ENCODE measurements at places on chromosomes 7 and 10.

GRCh38 chr10:119120413-119120867, 16.5 kb downstream of the DENND10 start:
- DNase-seq: peak; percentile 37

DNA sequence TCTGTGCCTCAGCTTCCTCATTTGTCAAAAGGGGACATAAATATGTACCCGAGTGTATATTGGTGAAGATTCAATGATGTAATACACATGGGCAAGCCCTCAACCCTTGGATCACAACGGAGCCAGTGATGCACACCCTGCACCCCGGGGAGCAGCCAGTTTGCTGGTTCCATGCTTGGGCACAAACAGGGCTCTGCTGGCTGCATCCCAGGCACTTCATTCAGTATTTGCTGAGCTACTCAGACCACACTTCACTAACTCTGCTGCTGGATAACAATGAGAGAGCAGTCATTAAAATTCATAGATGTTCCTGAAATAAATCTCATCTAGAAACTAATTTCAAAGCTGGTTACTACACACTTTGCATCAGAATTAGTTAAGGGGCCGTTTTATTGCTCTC, 72.0 kb downstream of the SCRN1 start:
- DNase-seq: no peak

- DNase-seq: peak; percentile 55
Measured at GRCh38 chr7:2864999-2865670, 21.0 kb upstream of the GNA12 start.

DNA sequence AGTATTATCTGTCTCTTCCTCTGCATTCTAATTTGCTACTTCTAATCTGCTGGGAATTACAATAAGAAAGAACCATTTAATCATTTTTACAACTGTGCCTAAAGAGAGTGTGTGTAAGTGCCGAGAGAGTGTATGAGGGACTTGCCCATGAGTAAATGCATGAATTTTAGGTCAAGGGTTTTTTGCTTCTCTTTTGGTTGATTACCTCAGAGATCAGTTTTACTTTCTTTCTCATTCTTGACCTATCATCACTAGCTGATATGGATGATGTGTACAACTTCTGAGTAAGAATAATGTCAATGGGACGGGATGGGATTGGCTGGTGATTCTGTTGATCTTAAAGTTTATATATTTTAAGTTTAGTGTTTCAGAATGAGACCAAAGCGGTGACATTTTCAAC, 47.8 kb downstream of the IKZF1 start:
- DNase-seq: peak; percentile 33

- DNase-seq: no peak
Measured at GRCh38 chr7:45564485-45564884, 9.7 kb upstream of the ADCY1 start.

- no peak for DNase-seq
Measured at GRCh38 chr7:40747856-40748255, 613.1 kb downstream of the SUGCT start.

GRCh38 chr10:35006836-35007235, 83.3 kb downstream of the CUL2 start:
- no peak for DNase-seq

GRCh38 chr10:3427950-3428354, 255.4 kb upstream of the PITRM1 start:
- DNase-seq: no peak

Data from GM18507 (cell line).